ENCODE measurements at places on chromosomes 16 and 17.

DNA sequence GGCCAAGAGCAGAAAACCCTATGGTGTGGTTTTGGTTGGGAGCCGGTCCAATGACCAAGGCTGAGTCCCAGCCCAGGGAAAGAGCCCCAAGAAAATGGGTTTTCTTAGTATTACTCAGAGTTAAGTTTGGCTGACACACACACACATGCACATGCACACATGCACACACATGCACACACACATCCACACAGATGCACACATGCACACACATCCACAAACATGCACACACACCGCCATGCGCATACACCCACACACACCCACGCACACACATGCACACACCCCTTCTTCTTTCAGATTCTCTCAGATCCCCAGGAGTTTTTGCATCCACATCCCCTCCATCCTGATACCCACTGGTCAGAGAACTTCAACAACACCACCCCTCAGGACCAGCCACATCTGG, 9.1 kb downstream of the ABCC12 start:
- no peak for DNase-seq

DNA sequence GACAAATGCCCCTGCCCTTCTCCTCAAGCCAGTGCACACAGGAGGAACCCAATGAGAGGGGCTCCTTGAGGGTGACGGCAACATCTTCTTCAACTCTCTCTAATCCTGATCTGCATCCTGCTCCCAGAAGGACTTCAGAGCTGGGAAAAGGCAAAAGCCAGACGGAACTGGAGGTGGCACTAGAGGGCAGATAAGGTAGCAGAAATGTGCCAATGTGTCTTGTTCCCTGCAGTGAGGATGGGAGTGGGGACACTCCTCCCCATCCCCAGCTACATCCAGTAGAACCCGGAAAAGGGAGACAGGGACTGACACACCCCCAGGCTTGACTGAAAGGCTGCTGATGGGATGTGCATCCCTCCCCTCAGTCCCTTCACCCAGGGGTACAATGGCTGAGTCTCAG, 28.5 kb downstream of the SRCIN1 start:
- no peak for DNase-seq

DNA sequence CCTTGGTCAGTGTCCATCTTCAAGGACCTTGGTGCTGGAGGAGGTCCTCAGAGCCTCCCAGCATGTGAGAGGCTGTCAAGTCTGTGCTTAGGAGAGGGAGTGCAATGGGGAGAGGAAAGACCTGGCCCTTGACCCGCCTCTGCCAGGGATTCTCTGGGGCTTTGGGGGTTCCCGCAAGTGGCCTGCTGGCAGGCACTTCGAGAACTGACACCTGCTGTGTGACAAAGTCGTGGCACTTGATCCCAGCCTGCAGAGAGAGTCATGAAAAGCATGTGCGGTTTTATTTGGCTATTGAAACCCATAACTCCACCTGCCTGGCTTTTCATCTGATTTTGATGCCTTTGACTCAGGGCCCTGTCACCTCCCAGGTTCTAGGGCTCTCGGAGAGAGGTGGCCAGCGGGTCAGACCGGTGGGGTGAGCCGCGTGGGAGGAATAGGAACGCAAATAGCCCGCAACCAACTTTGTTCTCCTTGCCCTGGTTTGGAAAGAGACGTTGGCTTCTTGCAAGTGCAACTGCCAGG, 42.8 kb upstream of the GSE1 start:
- no peak for DNase-seq

- no peak for DNase-seq
These were observed 2.4 kb downstream of the POLR3K start for GRCh38 chr16:50769-51591.

GRCh38 chr17:35731239-35731916, at the start of gene RASL10B:
TSS of gene RASL10B (plus strand) at chr17:35731639. CDS start at chr17:35735185, 3,546 bp downstream.
- no peak for DNase-seq

GRCh38 chr16:62870554-62870953, 834.3 kb upstream of the CDH8 start:
- DNase-seq, result no peak

DNA sequence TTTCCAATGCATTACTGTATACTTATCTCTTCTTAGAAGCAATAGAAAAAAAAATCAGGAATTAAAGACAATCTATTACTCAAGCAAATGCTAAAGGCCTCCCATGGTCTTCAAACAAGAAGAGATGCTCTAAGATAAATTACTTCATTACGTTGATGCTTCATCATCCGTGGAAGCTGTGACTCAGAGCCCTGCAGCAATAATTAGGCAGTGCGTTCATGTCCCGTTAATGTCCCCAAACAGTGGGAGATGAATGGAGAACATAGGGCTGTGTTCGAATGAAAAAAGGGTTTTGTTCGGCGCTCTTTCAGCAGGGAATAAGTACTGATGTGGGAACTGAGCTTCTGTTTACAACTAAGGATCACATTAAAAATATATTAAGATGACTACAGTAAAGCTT, 15.9 kb upstream of the PDXDC1 start:
- no peak for DNase-seq

GRCh38 chr17:77507111-77507885, 366.5 kb downstream of the SEC14L1 start:
- DNase-seq, result no peak

DNA sequence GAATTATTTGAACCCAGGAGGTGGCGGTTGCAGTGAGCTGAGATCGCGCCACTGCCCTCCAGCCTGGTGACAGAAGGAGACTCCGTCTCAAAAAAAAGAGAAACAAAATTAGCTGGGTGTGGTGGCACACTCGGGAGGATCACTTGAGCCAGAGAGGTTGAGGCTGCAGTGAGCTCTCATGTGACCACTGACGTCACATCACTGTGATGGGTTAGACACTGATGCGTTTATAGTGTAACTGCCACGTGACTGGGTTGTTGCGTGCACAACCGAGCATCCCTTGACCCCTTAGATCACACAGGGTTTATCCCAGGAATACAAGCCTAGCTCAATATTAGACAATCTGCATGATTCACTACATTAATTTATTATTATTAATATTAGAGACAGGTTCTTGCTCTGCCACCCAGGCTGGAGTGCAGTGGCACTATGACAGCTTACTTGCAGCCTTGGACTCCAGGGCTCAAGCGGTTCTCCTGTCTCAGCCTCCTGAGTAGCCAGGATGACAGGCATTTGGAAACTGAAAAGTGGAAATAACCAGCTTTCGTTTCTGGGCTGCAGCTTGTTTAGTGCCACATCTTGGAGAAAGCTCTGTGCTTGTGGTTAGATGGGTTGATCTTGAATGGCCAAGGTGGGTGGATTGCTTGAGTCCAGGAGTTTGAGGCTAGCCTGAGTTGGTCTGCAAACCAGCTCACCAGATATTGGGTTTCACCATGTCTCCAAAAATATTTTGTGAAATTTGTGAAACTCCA, 26.4 kb upstream of the ABR start:
- no peak for DNase-seq

DNA sequence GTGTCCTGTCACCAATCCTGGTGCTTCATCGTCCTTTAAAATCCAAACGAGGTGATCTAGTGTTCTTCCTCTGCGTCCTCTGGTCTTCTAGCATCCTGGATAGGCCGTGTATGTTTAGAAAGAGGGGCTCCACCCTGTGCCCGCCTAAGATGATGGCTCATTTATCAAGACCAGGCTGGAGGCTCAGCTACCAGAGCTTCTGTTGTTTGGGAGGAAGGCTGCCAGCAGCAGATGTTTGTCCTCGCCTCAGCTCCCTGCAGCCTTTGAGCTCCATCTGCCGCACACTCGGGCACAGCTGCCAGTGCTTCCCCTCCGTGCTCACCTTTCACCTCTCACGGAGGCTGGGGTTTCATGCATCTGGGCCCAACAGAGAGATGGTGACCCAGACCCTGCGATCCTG, 954.7 kb upstream of the RBFOX1 start:
- DNase-seq, result no peak

Data from CD8-positive, alpha-beta T cell (primary cell).